NCI-H460 (cell line): ENCODE measurements at places on chromosomes 16 and 17. TPM values are rescaled to one million over a fixed set of nuclear protein-coding genes. Genes with fewer than 3 reads are reported as not detected.

Gene AANAT
- total RNA-seq: not detected in 2 replicates

Gene NXPH3
- total RNA-seq: 0.40 TPM in 1 of 2 replicates, not detected in the other

Gene HOXB1
- total RNA-seq: not detected in 2 replicates

Gene HSPB9
- total RNA-seq: 0.07 TPM in 1 of 2 replicates, not detected in the other

Gene CD300E
- total RNA-seq: not detected in 2 replicates

Gene PNPO
- total RNA-seq: 23.2 and 28.6 TPM in 2 replicates

Gene C17orf100
- total RNA-seq: 0.22 and 0.32 TPM in 2 replicates

Gene MT1A
- total RNA-seq: 19.4 and 32.8 TPM in 2 replicates

Gene LAT
- total RNA-seq: 1.9 TPM in 2 replicates

Gene OR3A1
- not detected in 2 replicates for total RNA-seq

Gene SMPD3
- 0.07 and 0.14 TPM in 2 replicates for total RNA-seq

Gene GAST
- not detected in 2 replicates for total RNA-seq

Gene DPEP3
- not detected in 2 replicates for total RNA-seq

- DNase-seq: no peak
These were observed 34.4 kb downstream of the GDPD1 start for GRCh38 chr17:59254742-59255141.

DNA sequence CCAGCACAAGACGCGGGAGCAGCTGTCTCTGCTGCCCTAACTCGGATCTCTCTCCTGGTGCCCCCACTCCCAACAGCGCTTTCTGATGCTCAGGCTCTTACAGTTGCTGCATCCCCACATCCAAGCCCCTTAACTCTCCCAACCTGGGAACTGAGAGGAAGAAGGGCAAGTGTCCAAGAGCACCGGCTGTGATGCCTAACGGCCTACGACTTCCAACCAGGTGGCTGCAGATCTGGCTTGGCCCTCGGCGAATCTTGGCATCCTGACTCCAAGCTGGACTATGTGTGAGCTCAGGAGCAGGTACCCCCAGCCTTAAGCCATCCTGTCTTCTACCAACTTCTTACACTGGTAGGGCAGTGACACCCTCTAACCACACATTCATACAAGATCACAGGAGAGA is 38.3 kb upstream of the RCVRN start:
- no peak for DNase-seq

GRCh38 chr17:40542558-40543411 is 22.5 kb downstream of the CCR7 start:
- DNase-seq: no peak

DNA sequence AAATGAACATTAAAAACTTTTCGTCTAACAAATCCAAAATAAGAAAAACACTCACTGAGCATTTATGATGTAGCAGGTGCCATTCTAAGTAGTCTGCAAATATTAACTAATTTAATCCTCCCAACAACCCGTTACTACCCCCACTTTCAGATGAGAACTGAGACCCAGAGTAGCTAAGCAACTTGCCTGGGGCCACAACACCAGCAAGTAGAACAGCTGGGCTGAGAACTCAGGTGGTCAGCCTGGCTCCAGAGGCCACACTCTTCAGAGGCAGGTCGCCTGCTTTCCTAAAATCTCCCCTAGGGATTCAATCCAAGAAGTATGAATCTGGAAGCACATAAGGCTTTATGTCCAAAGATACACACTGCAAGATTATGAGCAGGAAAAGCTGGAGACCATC is 6.2 kb downstream of the MBTPS1 start:
- DNase-seq: no peak

DNA sequence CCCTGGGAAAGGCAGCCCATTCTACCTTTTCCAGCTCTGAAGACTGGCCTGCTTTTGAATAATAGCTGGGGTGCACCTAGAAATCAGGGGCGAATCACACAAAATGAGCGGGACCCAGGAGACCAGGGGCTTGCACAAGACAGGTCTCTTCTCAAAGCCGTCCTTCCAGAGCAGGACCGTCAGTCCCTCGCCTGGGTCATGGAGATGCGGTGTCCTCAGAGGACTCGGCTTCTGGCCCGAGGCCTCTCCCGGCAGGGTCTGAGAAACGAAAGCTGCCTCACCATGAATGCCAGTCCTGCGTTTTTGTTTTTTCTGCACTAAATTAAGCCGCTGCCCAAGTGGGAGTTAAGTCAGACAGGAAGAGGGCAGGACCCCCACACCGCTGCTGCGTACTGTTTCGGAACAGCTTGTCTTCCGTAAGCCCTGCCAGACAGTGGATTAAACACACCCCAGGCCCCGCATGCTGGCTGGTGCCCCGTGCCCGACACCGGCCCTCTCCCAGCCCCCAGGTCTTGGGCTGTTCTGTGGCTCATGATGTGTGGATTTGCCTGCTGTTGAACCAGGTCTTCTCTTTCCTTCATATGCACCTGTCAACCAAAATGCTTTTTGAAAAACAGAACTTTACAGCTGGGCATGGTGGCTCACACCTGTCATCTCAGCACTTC is 142.1 kb upstream of the RPH3AL start:
- DNase-seq: no peak

GRCh38 chr17:19386974-19387920 is at the start of gene MFAP4:
Gene MFAP4 (minus strand): TSS chr17:19387190. CDS start chr17:19387155, 35 bp downstream.
- no peak for DNase-seq

- DNase-seq: no peak
These were observed 1418.8 kb downstream of the CDH11 start for GRCh38 chr16:63702981-63703590.

- DNase-seq: no peak
These were observed 1.3 kb downstream of the CLEC10A start for GRCh38 chr17:7078711-7079110.

DNA sequence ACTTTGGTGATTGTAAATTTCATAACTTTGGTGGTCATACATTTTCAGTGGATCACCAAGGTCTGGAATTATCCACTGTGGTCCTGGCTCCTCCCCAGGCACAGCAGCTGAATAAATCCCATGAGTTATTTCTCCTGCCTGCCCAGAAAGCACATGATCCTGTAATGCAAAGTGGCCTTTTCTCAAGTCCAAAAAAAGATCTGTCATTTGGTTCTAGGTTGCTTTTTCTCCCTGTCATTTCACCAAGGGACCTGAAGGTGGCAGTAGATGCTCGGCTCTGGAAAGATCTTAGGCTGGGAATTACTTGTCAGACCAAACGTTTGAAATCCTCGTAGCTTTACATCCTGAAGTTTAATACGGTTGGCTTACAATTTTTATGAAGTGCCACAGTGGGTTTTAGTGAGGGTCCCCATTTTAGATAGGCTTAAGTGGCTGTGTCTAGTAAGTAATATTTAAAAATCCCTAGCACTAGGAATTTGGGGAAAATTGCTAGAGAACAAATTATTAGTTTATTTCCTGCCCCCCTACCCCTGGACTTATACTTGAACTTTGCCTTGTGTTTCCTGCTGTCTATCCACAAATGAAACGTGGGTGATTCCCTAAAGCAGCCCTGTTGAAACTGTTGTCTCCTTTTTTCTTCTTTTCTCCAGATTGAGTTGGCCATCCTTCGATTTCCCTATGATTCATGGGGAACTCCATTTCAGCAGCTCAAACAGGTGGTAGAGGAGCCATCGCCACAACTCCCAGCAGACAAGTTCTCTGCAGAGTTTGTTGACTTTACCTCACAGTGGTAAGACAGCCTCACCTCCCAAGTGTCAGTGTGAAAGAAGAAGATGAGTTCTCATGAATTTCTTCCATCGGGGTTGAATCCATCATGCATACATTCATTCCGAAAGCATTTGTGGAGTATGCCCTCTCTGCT is 111.7 kb downstream of the MAP2K6 start:
- DNase-seq: peak; percentile 62

- DNase-seq: no peak
These were observed 1.1 kb downstream of the GJC1 start for GRCh38 chr17:44828919-44829522.

GRCh38 chr17:61057257-61057656 is 342.4 kb upstream of the TBX2 start:
- DNase-seq: no peak

- no peak for DNase-seq
These were observed 6.6 kb downstream of the POLR2C start for GRCh38 chr16:57469046-57469445.

- no peak for DNase-seq
These were observed 4.5 kb downstream of the ADAMTS18 start for GRCh38 chr16:77430360-77430759.
